ENCODE measurements at places on chromosomes 7 and 10.

GRCh38 chr10:85724215-85724614 is 642.4 kb downstream of the GRID1 start:
- DNase-seq = no peak

DNA sequence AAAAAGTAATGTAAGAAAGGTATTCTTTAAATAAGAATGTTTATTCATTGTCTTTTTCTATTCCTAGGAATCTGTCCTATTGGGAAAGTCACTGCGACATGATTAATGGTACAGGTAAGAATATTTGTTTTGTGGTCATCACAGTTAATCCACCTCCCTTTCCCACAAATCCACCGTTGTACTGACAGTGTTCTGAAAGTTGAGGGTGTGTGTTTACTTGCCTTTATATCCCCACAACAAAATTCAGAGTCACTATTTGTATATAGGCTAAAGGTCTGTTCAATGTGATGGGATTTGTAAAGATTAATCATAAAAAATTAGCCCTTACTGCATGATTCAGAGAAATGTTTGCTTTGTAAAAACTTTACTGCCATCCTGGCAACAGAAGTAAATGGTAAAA is 27.9 kb downstream of the CD36 start:
- DNase-seq = no peak

DNA sequence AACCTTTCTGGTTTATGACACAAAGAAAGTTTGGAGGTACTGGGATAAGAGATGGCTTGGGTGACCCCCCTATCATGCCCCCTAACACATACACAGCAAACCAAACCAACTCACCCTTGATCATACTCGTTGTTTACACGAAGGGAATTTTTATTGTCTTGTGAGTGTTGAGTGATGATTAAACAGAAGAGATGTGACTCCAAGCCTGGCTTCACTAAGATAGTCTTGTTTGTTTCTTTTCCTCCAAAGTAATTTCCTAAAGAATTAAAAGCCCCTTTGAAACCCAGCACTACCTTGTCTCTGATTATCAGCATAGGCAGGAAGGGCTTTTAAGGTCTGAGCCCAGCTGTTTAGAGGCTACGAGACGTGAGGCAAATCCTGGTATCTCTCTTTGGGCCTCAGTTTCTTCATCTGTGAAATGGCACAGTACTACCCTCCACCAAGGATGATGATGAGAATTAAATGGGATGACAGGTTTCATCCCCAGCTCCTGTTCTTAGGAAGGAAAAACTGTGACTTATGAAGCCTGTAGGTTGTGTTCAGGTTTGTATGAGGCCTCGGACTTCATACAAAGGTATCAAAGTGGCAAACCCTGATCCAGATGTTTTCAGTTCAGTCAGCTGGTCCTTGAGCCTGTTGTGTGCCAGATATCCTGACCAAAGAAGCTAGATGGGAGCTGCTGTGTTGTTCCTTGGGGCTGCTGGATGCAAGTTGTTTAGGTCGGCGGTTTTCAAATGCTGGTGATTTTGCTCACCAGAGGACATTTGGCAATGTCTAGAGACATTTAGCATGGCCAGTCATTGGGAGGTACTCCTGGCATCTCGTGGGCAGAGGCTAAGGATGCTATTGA is 51.8 kb downstream of the TCF7L2 start:
- no peak for DNase-seq

DNA sequence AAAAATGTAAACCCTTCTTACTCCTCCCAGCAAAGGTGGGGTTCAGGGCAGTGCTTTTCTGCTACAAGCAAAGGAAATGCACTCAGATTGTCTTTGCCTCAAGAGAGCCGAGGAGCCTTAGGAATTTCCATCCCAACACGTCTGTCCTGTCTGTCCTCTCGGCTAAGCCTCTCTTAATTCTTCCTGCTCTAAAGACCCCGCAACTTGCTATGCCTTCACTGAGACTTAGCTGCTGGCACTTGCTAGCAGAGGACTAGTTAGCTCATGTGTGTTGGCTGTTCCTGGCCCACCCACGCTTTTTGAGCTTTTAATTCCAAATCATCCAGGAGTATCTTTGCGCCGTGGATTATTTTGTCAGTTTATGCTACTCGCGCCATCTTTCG is 481 bp upstream of the NPM3 start:
- peak; percentile 26 for DNase-seq

DNA sequence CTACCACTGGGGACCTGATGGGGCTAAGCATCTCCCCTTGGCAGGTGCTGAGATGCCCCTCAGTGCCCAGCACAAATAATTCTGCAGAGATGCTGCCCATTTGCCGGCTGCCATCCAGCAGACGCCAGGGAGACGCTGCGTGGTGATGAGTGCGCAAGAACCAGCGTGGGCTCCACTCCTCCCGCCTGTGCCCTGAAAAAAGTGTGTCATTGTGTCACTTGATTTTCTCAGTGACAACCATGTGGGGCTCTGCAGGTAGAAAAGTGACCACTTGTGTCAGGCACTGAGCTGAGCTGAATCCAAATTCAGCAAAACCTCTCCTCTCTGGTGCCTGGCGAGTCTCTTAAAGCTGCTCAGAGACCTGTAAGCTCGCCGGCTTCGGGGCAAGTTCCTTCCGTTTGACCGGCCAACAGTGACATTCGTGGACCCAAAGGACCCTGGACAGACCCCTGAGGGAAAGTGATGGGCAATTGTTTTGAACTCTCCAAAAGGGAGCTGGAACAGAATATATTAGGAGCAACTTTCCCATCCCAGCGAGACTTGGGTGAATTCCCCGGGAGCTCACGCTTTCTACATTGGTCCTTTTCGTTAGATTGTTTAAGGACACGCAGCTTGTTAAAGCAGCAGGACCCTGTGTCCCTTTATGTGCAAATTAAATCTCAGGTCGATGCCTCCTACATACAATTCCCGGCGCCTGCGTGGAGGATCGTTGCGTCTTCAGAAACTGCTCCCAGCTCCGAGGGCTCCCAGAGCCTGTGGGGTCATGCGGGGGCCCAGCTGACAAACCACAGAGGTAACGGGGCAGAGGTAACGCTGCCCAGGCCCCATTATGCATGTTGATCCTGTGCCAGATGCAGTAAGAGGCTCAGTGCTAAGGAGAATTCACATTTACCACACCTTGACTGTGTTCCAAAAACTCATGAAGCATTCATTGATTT is 332.7 kb downstream of the ADARB2 start:
- no peak for DNase-seq

DNA sequence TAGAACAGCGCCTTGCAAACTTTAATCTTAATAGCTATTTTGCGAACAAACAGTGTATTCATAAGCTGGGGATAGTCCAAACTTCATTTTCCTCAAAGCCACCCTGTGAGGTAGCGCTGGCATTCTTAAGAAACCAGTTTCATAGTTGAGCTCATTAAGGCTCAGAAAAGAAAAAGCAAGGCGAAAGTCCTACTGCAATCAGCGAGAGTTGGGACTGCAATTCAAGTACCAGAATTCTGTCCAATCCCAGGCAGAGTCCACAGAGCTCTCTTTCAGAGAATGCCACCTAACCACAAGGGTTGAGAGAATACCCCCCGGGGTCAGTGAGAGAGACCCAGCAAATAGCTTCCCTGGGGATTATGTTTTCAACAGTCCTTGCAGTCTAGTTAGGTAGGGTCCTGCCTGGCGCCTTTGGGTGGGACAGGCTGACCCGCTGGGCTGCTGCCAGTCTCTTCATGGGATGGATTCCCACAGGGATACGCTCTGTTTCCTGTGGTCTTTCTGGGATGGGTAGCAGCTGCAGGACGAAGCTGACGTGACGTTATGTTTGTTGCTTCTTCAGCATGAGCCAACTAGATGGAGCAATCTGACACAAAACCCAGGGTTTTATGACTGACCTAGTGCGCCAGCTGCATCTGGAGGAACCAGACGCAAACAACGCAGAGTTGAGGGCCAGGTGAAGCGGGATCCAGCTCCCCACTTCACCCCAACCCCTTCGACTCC is 16.0 kb downstream of the BMPER start:
- peak; percentile 75 for DNase-seq

DNA sequence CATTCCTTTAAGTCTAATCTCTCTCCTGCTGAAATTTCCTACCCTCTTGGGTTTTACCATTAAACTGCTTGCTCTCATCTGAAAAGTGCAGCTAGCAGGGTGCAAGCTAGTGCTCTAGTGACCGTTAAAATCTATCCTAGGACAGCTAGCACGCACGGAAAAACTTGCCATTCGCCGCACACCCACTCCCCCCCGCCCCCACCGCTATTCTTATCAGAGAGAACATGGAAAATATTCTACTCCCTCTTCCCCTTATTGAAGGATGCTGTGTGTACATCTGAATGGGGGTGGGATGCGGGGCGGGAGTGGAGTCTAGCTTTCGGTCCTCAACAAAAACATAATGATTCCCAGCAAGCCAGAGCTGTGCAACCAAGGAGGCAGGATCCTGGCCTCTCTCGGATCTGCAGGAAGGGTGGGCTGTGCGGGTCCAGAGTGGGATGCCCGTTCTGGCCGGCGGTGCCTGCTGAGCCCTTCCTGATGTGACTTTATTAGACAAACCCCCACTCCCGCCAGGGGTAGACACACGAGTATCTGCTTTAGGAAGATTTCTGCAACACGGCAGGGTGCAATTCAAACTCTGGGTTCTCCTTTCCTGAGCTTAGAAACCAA is 1.1 kb upstream of the ADRA2A start:
- DNase-seq = no peak

GRCh38 chr7:115707258-115708012 is 323.1 kb downstream of the TFEC start:
- peak; percentile 5 for DNase-seq

DNA sequence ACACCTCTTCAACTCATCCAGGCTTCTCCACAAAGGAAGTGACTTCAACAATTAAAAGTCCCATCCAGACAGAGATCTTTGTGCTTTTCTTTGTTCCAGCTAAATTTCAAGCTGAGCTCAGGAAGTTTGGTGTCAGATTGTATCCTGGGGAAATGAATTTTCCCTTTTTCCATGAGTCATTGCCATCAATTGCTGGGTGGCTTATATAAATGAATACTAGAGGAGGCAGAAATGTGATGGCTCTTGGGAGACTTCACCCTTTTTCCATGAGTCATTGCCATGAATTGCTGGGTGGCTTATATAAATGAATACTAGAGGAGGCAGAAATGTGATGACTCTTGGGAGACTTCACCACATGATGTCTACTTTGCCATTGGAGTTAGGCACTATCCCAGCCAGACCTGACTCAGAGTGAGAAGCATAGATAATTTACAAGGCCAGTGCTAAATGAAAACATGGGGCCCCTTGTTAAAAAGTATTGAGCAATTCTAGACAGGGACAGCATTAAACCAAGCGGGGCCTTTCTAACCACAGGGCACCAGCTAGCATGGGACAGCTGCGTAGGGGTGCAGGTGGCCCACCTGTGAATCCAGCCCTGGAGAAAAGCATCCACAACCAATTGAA is 339.2 kb upstream of the PODXL start:
- DNase-seq = peak; percentile 71

DNA sequence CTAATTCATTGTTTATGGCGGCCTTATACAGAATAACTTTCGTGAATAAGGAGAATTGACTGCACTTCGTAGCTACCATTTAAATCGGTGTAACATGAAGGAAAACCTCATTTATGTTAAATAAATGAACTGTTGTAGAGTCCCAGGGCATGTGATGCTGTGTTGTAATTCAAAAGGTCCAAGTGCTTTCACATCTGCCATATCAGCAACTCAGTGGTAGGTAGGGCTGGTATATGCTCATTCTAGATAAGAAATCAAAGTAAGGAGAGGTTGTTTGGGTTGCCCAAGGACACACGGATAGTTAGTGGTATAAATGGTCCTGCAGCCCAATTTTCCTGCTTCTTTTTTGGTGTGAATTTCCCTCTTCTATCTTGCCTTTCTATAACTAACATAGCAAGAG is 15.8 kb downstream of the BBS9 start:
- no peak for DNase-seq

DNA sequence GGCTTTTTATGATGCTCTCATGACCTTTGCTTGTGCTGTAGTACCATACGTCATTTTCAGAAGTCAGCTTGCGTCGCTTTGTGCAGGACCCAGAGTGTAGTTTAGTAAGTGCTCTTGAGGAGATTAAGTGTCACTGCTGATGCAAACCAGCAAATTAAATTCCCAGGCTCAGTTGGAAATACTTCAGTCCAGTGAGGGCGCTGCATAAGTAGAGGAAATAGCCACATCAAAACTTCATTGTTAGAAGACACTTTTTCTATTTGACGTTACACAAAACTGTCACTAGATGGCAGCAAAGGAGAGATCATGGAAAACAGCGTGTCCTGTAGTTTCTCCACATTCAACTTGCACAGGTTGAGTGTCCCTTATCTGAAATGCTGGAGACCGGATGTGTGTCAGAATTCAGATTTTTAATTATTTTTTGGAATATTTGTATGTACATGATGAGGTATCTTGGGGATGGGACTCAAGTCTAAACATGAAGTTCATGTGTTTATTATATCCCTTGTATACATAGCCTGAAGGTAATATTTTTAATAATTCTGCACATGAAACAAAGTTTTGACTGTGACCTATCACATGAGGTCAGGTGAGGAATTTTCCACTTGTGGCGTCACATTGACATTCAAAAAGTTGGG is 7.9 kb downstream of the ZNF22 start:
- peak; percentile 92 for DNase-seq

GRCh38 chr7:131934452-131934851 is 378.0 kb upstream of the PODXL start:
- DNase-seq = no peak

- DNase-seq = no peak
These were observed 148.4 kb upstream of the FAM20C start for GRCh38 chr7:43791-44540.

DNA sequence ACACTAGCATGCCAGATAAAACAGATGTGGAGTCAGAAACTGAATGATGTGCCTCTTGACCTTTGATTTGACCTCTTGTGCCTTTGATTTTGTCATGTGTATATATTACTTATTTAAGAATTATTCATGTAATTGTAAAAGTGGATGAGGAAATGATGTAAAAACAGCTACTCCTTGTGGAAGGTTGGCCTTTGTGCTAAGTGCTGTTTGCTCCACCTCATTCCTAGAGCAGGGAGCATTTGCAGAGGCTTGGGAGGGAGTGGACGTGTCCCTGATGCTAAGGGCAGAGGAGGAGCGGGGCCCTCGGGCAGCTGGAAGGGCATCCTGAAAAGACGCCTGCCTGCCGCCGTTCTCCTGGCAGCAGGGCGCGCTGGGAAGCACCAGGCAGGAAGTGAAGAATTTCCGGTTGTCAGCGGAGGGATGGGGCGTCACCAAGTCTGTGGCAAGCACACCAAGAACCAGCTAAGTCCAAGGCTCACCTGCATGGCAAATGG is 197.6 kb upstream of the ZNF32 start:
- DNase-seq = peak; percentile 75

DNA sequence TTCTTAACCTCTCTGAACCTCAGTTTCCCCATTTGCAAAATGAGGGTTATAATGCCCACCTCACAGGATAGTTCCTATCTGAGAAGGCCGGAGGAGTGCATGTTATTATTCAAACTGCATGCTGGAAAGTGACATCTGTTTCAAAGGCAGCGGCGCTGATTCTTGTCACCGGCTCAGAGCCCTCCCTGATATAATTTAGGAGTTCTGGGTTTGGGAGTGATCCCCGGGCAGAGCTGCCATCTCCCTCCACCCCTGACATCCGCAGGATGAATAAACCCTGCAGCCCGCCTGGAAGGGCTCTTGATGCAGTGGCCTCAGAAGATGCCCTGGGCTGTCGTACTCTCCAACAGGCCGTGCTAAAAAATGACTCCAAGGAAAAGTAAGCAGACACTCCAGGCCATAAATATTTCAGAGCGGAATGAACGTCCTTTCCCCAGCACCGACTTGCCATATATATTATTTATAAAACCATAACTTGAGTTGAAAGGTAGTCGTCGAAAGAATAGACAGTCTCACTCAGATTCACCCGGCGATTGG is 47.0 kb upstream of the MYL10 start:
- DNase-seq = no peak

Data from cardiac fibroblast (primary cell).